H1 (cell line): ENCODE measurements at places on chromosomes 2 and 18. TPM values are rescaled to one million over a fixed set of nuclear protein-coding genes. Genes with fewer than 3 reads are reported as not detected.

GIGYF2 gene
- total RNA-seq, result 58.2 and 62.0 TPM in 2 replicates

CRACDL gene
- 0.07 and 0.50 TPM in 2 replicates for total RNA-seq

CRIM1 gene
- total RNA-seq, result 27.4 and 28.4 TPM in 2 replicates

POTEI gene
- total RNA-seq, result 0.19 and 0.20 TPM in 2 replicates

UCN gene
- total RNA-seq, result not detected in 2 replicates

DNA sequence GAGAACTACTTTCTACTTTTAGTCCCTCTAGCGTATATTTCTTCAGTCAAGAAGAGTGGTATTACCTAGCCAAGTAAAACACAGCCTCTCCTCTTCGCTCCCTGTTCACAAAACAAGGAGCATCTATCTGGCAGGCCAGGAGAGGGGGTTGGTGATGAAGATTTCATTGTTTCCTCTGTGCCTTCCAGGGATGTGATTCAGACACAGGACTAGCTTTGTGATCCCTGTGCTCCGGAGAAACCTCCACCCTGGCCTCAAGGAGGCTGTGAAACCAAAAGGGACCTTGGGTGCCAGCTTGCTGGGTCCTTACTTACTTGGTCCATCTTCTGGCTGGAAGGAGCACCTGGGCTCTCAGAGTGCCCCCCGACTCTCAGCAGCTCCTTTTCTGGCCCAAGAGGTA lies 5.7 kb downstream of the RHOB start:
- peaks cover 46% of the 10 kb centered on the region for H3K27me3 ChIP-seq
- DNase-seq, result no peak
- no peaks in the 10 kb centered on the region for H3K36me3 ChIP-seq
- no peak overlapping the region for H3K4me3 ChIP-seq

DNA sequence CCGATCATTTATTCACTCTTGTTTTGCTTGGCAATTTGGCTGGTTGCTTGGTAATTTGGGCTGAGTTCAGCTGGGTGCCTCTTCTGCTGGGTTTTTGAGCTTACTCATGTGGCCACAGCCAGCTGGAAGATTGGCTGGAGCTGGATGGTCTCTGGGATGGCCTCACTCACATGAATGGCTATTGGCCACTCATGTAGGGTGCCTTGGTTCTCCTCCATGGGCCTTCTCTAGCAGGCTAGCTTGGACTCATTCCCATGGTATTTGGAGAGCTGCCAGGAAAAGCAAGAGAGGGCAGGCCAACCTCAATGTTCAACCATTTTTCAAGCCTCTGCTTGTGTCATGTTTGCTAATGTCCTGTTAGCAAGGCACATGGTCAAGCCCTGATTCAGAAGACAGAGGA lies 16.9 kb downstream of the ZAP70 start:
- no peak overlapping the region for H3K4me3 ChIP-seq
- DNase-seq, result no peak
- H3K27me3 ChIP-seq, result no peaks in the 10 kb centered on the region
- no peaks in the 10 kb centered on the region for H3K36me3 ChIP-seq

DNA sequence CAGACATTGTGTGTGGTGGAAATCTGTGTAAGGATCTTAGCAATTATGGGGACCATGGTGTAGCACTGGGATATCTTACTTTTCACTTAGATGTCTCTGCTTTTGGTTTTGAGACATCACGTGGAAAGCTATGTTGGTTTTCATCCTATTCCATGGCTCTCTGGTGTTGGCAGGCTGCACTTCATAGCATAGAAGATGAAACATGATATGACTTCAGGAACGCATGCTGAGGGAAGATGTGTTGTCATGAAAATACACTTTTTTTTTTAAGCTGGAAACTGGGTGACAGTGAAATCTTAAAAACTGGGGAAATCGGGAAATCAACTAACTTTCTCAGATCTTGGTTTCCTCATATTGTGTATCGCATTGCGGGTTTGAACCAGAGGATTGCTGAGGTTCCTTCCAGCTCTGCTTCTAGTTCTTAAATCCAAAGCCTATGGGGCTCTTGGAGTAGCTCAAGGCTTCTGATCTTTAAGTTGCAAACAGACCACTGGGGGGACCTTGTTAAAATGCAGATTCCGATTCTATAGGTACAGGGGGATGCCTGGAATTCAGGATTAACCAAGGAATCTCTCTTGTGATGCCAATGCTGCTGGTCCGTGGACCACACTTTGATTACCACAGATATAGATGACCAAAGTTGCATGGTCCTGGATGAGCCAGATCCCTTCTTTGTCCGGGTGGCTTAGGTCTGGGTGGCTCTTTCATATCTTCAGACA lies 160.7 kb downstream of the SH3RF3 start:
- no peaks in the 10 kb centered on the region for H3K4me1 ChIP-seq
- DNase-seq, result no peak
- no peak overlapping the region for H3K4me3 ChIP-seq
- H3K27ac ChIP-seq, result no peak overlapping the region

- no peak for DNase-seq
- no peaks in the 10 kb centered on the region for H3K36me3 ChIP-seq
- no peak overlapping the region for H3K4me3 ChIP-seq
- H3K4me1 ChIP-seq, result no peaks in the 10 kb centered on the region; the same call in 1 of the 2 replicates
These were observed 258.3 kb downstream of the PRKCE start for GRCh38 chr2:45909677-45910191.

DNA sequence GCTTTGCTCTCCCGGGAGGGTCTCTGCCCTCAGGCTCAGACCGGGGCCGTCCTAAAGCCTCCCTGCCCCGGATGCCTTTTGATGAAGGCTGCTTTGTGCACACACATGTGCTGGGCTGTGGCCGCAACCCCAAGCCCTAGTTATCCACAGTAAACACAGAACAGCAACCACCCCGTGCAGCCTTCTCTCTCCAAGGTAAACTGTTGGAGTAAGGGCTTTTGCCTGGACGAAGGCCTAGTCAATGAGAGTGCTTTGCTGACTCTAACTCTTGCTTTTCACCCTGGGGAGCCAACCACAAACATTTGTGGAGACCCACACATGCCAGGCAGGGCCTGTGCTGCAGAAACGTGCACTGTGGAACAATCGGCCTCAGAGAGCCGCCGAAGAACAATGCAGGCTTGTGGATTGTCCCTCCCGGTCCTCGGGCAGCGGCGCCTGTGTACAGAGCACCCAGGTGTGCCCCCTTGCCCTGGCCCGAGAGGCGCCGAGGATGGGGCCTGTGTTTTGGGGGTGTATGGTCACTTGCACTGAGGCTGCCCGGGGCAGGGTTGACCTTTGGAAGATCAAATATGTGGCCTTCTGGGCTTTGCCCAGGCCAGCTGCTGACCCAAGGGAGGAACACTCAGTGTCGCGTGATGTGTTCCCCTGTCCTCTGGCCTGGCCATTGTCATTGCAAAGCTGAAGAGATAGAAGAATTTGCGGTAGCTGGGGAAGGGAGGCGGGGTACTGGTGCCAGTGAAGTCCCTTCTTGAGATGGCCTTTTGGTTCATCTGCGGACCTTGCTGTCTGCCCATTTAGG lies 37.0 kb downstream of the CTIF start:
- H3K27me3 ChIP-seq, result no peaks in the 10 kb centered on the region
- H3K4me1 ChIP-seq, result peaks cover 3% of the 10 kb centered on the region
- no peak overlapping the region for H3K4me3 ChIP-seq

DNA sequence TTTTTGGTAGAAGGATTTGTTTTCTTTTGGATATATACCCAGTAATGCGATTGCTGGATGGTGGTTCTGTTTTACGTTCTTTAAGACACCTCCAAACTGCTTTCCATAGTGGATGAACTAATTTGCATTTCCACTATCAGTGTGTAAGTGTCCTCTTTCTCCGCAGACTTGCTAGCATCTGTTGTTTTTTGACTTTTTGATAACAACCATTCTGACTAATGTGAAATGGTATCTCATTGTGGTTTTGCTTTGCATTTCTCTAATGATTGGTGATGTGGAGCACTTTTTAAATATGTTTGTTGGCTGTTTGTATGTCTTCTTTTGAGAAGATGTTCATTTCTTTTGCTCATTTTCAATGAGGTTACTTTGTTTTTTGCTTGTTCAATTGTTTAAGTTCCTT lies 260.9 kb upstream of the CWC22 start:
- H3K4me3 ChIP-seq, result no peak overlapping the region
- no peaks in the 10 kb centered on the region for H3K4me1 ChIP-seq
- DNase-seq, result no peak
- no peak overlapping the region for H3K27ac ChIP-seq

GRCh38 chr2:23536326-23536725 lies 151.3 kb downstream of the KLHL29 start:
- peaks cover 15% of the 10 kb centered on the region for H3K4me1 ChIP-seq
- DNase-seq, result no peak
- no peak overlapping the region for H3K4me3 ChIP-seq
- H3K36me3 ChIP-seq, result no peaks in the 10 kb centered on the region
- no peak overlapping the region for H3K27ac ChIP-seq

GRCh38 chr18:45342166-45342565 lies 273.1 kb upstream of the SLC14A2 start:
- H3K27ac ChIP-seq, result no peak overlapping the region
- DNase-seq, result no peak
- H3K4me1 ChIP-seq, result no peaks in the 10 kb centered on the region
- no peaks in the 10 kb centered on the region for H3K27me3 ChIP-seq
- H3K4me3 ChIP-seq, result no peak overlapping the region

DNA sequence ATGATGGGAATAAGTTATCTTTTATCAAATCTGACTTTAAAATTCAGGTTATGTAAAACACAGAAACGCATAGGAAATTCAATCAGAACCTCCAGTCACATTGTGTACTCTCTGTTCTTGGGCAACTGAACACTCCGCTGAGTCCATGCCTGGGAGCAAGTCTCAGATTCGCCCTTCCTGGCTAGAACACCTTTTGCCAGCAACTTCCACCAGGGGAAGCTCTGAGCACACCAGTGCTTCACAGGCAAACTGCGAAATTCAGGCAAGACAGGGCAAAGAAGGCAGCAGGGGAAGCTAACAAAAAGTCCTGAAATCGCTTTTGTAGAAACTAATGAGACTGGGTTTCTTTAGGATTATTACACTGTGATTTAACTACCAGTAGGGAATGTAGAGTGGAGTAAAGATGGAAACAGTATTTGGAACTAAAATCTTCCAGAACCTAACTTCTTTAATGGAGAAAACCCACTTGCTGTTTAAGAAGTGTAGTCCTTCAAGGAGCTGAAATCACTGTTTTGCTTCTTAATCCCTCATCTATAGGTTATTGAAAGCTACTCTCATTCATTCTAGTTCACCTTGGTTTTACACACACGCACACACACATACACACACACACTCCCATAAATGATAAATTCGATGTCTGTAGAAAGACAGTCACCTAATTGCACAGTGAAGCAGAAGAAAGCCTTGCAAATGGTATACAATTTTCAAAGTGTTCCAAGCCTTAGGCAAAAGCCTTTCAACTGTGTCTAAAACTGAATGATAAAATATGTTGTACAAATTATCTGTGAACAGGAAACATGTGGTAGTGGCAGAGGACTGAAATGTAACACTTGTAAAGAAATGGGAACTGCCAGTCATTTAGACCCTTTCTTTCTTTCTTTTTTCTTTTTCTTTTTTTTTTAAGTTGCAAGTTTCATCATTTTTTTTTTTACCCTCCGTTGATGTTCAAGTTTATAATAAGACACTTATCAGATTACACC lies 214.5 kb downstream of the TMEM182 start:
- H3K36me3 ChIP-seq, result no peaks in the 10 kb centered on the region
- H3K4me1 ChIP-seq, result no peaks in the 10 kb centered on the region
- peak; percentile 36 for DNase-seq
- no peak overlapping the region for H3K4me3 ChIP-seq
- H3K27ac ChIP-seq, result no peak overlapping the region
- H3K27me3 ChIP-seq, result no peaks in the 10 kb centered on the region

- H3K27me3 ChIP-seq, result no peaks in the 10 kb centered on the region
- H3K36me3 ChIP-seq, result no peaks in the 10 kb centered on the region
- no peak for DNase-seq
- H3K4me1 ChIP-seq, result no peaks in the 10 kb centered on the region
- H3K4me3 ChIP-seq, result no peak overlapping the region
- no peak overlapping the region for H3K27ac ChIP-seq
These were observed 41.4 kb downstream of the FECH start for GRCh38 chr18:57544936-57545660.

- no peak overlapping the region for H3K4me3 ChIP-seq
- no peak for DNase-seq
- no peaks in the 10 kb centered on the region for H3K27me3 ChIP-seq
These were observed 898.9 kb downstream of the CPS1 start for GRCh38 chr2:211455216-211455841.

GRCh38 chr2:199646439-199646838 lies 188.7 kb upstream of the SATB2 start:
- no peak overlapping the region for H3K27ac ChIP-seq
- DNase-seq, result no peak
- no peak overlapping the region for H3K4me3 ChIP-seq
